ENCODE measurements at places on chromosomes 5 and 9.
A peak's percentile ranks its signal among the peaks of the same experiment; 100 is the strongest.

DNA sequence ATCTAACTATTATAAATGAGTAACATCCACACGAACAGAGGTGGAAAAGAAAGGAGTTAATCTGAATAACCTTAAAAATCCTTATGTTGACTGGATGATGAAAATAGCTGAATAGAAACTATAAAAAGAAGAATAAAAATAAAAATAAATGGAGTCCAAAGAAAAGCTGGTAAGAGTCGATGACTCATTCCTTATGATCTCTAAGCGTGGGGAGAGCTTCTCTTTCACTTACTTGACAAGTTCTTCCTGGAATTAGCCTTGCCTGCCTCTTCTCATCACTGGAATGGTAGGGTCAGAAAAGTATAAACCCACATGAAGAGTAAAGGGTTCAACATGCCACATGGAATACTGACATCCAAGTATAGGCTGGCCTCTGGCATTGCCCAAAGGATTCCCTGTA is 477.0 kb upstream of the RGMB start:
- DNase-seq, result no peak

- no peak for DNase-seq
These were observed 39.3 kb upstream of the GABRB2 start for GRCh38 chr5:161585798-161586197.

- no peak for DNase-seq
These were observed 59.4 kb upstream of the BASP1 start for GRCh38 chr5:17157916-17158529.

DNA sequence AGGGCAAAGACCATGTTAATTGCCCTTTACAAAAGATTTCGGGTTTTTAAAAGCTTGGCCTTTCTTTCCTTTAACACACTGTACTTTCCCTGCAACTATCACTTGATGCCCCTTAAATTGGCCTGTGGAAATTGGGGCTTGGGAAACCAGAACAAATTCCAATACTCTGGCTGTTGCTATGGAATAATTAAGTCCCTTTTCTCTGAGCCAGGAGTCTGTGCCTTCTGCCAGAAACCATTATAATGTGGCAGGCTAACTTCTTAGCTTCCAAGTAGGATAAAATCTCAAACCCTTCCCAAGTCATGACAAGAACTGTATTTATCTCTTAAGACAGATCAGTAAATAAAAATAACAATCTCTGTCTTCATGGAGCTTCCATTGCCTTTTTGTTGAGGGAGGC is 1.1 kb upstream of the SPINK1 start:
- DNase-seq, result no peak

GRCh38 chr5:1321576-1321975 is 23.3 kb downstream of the CLPTM1L start:
- DNase-seq, result peak; percentile 10

GRCh38 chr9:120263836-120264235 is 316.1 kb downstream of the CDK5RAP2 start:
- DNase-seq, result no peak

GRCh38 chr9:133943781-133944745 is 48.1 kb downstream of the VAV2 start:
- DNase-seq, result no peak

- DNase-seq, result no peak
These were observed 217.3 kb downstream of the LRRC70 start for GRCh38 chr5:62795926-62796325.

DNA sequence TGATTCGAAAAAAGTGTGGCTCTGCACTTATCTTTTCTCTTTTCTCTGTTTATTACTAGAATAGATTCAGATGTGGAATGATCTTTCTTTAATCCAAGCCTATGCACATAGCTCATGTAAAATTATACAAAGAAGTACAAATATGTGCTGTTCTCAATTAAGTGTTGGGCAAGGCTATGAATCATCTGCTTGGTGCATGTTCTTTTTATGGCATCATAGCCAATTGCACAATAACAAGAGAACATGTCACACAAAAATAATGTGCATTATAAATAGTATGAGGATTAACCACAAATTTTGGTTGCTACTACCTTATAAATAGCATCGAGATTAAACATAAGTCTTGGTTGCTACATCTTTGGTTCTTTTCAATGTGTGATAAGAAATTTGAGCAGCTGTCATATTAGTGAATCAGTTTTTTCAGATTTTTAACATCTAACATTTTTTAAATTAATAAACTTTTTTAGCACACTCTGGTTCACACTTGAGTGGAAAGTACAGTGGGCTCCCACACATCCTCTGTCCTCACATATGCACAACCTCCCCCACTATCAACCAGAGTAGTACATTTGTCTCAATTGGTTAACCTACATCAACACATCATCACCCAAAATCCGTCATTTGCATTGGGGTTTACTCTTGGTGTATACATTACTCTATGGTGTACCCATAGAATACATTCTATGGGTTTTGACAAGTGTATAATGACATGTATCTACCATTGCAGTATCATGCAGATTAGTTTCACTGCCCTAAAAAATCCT is 6.8 kb upstream of the RECK start:
- no peak for DNase-seq

Data from activated T-cell treated with anti-CD3 and anti-CD28 coated beads, Interleukin-2, amount 50 U/mL, for 1 hour (primary cell).